CD8-positive, alpha-beta memory T cell (primary cell): ENCODE measurements at places on chromosomes 5 and 9.

DNA sequence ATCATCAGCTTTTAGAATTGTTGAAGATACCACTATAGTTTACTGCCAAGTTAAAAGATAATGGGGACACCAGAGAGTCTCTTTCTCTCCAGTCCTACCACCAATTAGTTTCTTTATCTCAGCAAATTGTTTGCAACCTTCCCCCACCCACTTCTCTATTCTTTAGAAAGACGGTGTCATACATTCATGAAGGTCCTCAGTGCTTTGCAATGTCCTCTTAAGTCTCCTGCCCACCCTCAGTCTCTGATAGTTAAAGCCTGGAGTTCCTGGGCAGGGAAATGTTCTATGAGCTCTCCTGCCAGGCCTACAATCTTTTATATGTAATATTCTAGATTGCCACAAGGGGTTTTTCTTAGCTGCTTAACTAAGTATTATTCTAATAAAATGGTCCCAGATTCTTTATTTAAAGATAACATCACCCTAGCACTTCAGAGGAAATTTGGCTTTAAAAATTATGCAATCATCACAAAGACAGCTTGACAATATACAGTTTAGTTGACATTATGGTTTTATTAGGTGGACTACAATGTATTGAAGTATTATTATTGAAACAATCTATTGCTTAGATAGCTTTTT, 509.2 kb downstream of the CSNK1G3 start:
- no peak for DNase-seq

- no peak for DNase-seq
Measured at GRCh38 chr9:92439921-92440750, 15.9 kb upstream of the OMD start.

DNA sequence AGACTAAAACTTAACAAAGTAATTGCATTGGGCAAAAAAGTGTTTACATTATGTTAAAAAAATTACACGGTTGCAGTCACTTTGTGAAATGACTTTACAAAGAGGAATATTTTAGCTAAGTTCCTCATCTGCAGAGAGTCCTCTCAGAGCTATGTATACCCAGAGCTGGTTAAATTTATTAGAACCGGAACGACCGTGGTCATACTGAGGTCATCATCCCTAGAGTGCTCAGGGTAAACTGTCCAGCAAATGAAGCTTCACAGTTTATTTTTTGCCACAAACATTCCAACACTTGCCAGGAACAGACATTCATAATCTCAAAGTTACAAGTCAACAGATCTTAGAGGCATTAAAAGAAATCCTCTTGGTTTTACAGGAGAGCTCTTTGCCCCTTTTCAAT, 897 bp downstream of the ROPN1L start:
- no peak for DNase-seq

DNA sequence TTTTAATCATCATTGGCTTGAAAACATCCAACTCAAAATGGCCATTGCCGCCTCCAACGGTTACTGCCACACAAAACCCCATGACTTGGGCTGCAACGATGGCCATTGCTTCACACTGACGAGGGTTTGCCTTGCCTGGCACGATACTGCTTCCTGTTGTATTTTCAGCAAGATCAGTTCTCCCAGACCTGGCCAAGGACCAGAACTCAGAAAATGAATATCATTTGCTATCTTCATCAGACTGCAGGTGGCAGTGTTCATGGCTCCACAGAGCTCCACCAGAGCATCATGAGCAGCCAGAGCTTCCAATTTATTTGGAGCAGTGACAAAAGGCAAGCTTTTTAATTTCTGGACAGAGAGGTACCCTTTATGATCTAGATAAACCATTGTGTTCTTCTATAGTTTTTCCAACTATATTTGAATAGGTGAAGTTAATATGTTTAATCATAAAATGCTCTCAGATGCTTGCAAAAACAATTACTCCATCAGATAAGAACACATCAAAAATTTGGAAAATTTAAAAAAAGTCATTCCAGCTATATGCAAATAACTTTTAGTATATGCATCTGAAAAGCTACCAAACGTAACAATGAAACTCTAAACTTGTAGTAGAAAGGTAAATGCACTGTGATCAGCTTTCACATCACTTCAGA, 10.4 kb downstream of the AMACR start:
- no peak for DNase-seq

- no peak for DNase-seq
Measured at GRCh38 chr5:9801908-9802307, 171.8 kb upstream of the TAS2R1 start.

DNA sequence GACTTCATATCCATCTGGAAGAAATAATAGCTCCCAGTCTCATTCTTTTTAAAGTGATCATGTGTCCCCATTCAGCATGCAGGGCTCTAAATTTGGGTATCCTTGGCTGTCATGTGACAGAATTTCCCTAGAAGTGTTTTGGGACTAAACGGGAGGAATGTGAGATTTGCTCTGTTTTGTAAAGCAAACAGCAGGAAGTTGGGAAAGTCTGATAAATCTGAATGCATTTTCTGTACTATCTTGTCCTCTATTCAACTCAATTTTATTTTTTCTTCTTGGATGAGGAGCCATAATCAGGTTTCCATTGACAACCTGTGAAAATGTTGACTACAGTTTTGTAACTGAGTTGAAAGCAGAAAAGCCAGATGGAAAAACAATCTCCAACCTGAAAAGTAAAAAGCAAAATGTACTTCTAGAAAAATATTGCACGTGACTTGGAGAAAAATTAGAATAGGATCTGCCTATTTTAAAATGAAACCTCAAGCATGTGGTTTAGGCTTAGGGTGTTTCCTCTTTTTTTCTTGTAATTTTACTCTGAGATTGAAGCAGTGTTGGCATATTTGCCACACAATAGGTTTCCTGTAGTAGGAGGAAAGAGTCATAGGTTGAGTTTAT, 76.2 kb upstream of the IL6ST start:
- DNase-seq, result no peak
